ENCODE measurements at places on chromosomes 1 and 21.

- DNase-seq: no peak
Observed at GRCh38 chr1:156115514-156116374, 1.2 kb downstream of the LMNA start.

DNA sequence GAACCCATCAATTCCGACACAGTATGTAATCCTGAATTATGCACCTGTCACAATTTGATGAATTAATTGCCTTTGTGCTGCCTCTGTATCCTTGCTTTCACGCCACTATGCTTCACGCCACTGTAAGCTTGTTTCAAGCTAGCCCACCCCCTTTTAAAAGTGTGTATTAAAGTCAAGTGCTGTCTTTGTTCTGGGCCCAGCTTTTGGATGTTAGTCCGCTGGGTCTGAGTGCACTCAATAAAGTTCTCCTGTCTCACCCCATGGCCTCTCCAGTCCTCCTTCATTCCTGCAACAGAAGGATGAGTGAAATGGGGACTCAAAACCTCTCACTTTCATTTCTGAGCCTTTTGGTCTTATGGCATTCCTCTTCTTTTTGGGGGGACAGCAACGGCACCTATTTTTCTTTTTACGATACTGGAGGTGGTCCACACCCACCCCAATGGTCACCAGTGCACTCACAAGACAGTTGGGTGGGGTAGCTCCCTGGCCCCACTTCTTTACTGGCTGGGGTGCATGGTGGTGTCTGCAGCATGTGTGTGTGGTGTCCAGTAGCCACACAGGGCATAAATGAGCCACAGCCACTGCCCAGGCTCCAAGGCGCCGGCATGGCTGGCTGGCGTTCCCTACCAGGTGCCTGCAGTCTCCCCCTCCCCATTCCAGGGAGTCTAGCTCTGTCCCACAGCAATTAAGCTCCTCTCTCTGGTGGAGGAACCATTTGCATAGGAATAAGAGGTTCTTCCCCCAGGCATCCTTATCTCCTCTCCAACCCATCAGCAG, 1.8 kb downstream of the THEM4 start:
- no peak for DNase-seq

- DNase-seq: no peak
Observed at GRCh38 chr1:184947497-184948256, 26.6 kb downstream of the NIBAN1 start.

GRCh38 chr1:56029319-56030003, 549.9 kb downstream of the PLPP3 start:
- no peak for DNase-seq

GRCh38 chr1:52523376-52523775, 29.5 kb downstream of the TUT4 start:
- no peak for DNase-seq

DNA sequence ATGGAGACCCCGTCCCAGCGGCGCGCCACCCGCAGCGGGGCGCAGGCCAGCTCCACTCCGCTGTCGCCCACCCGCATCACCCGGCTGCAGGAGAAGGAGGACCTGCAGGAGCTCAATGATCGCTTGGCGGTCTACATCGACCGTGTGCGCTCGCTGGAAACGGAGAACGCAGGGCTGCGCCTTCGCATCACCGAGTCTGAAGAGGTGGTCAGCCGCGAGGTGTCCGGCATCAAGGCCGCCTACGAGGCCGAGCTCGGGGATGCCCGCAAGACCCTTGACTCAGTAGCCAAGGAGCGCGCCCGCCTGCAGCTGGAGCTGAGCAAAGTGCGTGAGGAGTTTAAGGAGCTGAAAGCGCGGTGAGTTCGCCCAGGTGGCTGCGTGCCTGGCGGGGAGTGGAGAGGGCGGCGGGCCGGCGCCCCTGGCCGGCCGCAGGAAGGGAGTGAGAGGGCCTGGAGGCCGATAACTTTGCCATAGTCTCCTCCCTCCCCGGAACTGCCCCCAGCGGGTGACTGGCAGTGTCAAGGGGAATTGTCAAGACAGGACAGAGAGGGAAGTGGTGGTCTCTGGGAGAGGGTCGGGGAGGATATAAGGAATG, 505 bp downstream of the LMNA start:
- DNase-seq: no peak

- DNase-seq: no peak
Observed at GRCh38 chr1:83802460-83803152, 196.3 kb downstream of the TTLL7 start.

- no peak for DNase-seq
Observed at GRCh38 chr1:29251164-29252124, 15.1 kb downstream of the PTPRU start.

GRCh38 chr1:203586496-203587081, 40.0 kb upstream of the ATP2B4 start:
- DNase-seq: no peak

- no peak for DNase-seq
Observed at GRCh38 chr1:182295697-182296096, 95.9 kb downstream of the GLUL start.

DNA sequence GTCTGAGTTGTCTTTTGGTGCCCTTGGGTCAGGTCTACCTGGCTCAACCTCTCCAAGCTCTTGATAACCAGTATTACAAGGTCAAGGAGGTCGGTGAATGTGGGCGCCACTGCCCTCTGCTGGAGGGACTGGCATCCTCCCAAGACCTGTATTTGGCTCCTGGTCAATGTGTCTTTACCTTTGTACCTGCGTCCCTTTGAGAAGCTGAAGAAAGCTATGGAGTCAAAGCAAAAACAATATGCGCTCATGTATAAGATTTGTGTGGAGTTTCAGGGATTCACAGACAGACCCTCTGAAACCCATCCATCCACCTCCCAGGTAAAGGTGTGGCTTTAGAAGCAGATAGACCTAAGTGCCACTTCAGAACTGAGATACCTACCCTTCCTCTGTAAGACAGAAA, 61.8 kb upstream of the NBL1 start:
- DNase-seq: peak; percentile 64

DNA sequence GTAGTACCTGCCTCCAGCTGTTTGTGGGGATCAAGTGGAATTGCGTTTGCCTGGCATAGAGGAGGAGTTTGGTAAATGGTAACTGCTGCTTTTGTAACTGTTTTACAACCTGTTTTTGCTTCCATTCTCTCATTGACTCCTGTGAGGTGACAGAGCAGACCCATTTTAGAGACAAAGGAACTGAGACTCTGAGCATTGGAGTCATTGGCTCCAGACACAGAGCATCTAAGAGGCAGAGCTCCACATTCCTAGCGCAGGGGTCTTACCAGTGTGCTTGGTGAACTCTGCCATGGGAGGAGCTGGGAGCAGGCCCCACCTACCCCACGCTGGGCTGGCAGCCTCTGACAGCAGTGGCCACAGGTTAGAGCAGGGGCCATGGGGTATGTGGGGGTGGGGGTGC, 2.4 kb downstream of the LDLRAP1 start:
- no peak for DNase-seq

- DNase-seq: no peak
Observed at GRCh38 chr1:172391976-172392375, 28.5 kb upstream of the C1orf105 start.

DNA sequence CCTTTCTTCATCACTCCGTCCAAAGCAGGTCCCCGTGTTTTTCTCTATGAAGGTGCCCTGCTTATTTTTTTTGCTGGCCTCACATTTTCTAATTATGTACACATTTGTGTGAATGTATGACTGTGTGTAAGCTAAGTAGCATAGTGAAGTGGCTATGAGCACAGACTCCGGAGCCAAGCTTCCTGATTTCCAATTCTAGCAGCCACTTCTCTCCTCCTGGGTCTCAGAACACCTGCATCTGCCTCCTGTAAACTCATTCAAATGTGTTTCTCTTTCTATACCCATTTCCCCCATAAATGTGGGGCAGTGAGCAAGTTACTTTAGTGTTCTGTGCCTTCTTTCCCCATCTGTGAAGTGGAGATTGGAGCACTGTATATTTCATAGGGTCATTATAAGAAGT, 2.1 kb downstream of the SLAMF6 start:
- DNase-seq: no peak

- no peak for DNase-seq
Observed at GRCh38 chr21:44057960-44058651, 46.0 kb downstream of the TRAPPC10 start.

GRCh38 chr1:16076031-16076864, 2.8 kb upstream of the FAM131C start:
- DNase-seq: no peak

GRCh38 chr1:171296897-171297296, 17.1 kb upstream of the FMO4 start:
- no peak for DNase-seq

GRCh38 chr1:208449951-208450350, 205.8 kb upstream of the PLXNA2 start:
- no peak for DNase-seq

DNA sequence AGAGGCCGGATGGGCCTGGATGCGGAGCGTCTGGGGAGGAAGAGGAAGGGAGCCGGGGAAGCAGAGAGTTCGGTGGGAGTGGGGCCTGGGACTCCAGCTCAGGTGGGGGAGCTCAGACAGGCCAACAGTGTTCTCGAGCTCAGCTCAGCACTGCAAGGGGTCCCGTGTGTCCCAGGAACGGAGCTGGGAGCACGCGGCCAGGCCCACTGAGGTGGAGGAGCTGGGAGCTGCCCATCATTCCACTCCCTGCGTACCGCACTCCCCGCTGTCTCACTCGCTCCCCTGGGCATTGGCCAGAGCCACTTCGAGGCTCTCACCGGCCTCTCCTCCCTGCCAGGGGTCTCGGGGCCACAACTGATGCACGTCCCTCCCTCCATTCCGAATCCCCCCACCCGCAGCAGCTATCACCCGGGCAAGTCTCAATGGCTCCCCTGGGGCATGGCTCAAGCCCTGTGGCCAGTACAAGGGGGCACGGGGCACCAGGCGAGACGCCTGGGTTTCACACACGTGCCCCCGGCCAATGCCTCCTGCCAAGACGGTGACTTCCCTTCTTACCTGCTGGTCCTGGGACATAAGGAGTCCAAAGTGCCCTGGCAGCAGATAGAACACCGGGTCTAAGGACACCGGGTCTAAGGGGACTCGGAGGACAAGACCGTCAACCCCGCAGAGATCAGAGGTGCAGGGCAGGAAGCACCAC, 30.3 kb upstream of the COL6A2 start:
- DNase-seq: no peak

GRCh38 chr1:70768216-70768615, 279.4 kb downstream of the PTGER3 start:
- DNase-seq: no peak

- DNase-seq: no peak
Observed at GRCh38 chr1:54846301-54846700, 40.7 kb downstream of the DHCR24 start.

DNA sequence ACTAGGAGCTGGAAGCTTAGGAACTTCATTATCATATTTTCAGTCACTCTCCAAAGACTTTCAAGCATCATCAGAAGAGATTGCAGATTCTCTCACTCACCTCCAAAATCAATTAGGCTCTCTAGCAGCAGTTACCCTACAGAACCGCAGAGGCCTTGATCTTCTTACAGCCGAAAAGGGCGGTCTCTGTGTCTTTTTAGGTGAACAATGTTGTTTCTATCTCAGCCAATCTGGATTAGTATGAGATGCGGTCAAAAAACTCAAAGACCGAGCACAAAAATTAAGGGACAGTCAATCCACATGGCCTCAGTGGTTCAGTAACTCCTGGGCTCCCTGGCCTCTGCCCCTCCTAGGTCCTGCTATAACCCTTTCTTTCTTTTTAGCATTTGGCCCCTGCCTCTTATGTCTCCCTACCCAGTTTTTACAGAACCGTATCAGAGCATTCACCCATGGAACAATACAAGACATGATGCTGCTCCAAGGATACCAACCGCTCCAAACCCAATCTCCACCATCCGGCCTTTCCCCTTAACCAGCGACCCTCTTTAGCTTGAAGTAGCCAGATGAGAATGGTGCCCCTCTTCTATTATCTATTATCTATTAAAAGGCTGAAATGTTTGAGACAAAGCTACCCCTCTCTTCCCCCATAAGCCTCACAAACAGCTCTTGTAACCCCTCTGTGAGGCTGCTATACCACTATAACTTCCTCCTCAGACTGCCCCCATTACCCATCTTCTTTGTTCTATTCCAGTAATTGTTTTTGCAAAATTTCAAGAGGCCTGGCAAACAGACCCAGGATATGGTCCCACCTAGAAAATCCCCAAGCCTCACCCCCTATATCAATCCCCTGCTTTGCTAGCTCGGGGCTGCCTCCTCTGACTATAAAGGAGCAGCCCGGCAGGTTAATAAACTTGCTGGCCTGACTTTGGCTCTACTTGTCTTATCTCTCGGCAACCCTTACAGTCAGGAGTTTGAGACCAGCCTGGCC, 18.7 kb upstream of the CA6 start:
- no peak for DNase-seq

- DNase-seq: no peak
Observed at GRCh38 chr1:154970631-154971340, at the start of gene SHC1. TSS of gene SHC1 (minus strand) at chr1:154970747. CDS start at chr1:154970526, 221 bp downstream.

DNA sequence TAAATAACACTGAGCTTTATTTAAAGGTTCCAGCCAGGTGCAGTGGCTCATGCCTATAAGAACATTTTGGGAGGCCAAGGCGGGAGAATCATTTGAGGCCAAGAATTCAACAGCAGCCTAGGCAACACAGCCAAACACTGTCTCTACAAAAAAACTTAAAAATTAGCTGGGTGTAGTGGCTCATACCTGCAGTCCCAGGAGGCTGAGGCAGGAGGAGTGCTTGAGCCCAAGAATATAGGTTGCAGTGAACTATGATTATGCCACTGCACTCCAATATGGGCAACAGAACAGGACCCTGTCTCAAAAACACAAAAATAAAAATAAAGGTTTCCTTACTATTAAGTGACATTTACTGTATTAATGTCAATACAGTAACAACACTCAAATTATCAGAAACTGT, 2.1 kb downstream of the TAF12 start:
- no peak for DNase-seq

- DNase-seq: no peak
Observed at GRCh38 chr1:51907079-51907702, 28.7 kb upstream of the NRDC start.

- no peak for DNase-seq
Observed at GRCh38 chr1:67752306-67752705, 67.3 kb downstream of the GADD45A start.

DNA sequence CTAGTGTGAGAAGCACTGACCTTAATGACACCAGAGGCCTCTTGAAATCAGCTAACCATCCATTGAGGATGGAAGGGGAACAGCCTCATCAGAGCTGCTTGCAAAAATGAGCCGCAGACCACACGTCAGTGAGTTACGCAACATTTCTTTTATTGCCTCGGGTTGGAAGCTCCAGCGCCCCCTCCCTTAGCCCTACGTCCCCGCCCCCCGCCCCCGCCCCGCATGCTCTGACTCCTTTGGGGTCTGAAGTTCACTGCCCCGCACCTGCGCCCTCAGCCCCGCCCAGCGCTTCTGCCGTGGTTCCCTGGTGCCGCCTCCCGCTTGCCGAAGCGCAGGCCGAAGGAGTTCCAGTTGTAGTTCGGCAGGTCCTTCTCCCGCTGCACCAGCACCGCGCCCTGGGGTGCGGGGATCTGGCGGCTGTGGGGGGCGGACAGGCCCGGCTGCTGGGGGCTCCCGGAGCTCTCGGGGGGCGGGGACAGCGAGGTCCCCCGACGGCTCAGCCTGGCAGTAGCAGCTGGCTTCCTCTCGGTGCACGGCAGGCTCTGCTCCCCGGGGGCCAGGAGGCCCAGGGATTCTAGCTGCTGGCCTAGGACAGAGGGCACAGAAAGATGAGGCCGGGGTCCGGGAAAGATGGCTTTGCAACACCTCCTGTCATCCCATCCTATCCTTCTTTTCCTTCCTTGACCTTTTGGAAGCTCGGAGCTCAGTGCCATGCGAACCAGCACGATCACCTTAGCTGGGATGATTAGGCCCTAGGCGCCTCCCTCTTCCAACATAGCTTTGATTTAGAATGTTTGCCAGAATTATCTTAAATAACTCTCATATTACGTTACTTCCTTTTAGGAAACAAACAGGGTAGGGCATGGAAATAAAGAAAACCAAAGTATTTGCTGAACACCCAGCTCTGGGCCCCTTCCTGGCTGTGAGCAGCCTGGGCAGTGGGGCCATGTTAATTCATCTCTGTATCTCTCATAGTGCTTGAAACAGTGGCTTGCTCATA, 5.8 kb downstream of the KISS1 start:
- DNase-seq: no peak
